ENCODE measurements at places on chromosomes 6 and 20. TPM values are rescaled to one million over a fixed set of nuclear protein-coding genes. Genes with fewer than 3 reads are reported as not detected.

GRCh38 chr6:27771235-27771634 is 141.0 kb downstream of the OR2B2 start:
- no peak for DNase-seq

TCEA2 gene
- 80.3 TPM for polyA plus RNA-seq

PIGU gene
- 43.2 TPM for polyA plus RNA-seq

GRCh38 chr6:138302554-138302953 is 75.2 kb upstream of the SMIM28 start:
- DNase-seq = no peak

GRCh38 chr6:127190552-127190951 is 72.1 kb downstream of the RSPO3 start:
- DNase-seq = no peak

DNA sequence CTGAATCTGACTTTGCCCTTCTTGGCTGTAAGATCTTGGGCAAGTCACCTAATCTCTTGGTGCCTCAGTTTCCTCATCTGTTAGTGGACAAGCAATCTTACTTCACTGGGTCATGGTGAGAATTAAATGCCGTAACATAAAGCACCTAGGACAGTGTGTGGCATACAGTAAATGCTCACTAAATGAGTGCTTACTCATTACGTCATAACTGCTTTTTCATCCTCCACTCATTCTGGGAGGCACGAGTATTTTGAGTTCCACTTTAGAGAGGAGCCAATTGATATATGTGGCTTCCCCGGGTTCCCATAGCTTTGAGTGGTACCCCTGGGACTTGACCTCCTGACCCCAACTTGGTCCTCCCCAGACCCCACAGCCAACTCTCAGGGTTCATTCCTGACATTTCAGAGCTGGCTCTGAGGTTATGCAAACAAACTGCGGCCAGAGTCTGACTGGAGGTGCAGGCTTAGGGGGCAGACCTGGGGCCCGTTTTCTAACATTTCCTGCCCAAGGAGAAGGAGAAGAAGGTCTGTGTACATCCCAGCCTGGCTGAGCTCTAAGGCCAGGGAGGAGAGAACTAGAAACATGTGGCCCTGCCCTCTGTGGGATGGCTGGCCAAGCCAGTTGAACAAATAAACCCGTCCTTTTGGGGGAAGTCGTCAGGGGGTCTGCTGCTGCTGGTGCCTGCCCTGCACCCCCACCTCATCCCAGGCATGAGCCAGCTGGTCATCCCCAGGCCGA is 5.8 kb downstream of the ANGPT4 start:
- no peak for DNase-seq

GRCh38 chr6:15472621-15473020 is 190.2 kb downstream of the DTNBP1 start:
- DNase-seq = no peak

EPPIN gene
- polyA plus RNA-seq = 0.36 TPM

GRCh38 chr6:34246563-34247391 is 2.0 kb downstream of the SMIM29 start:
- no peak for DNase-seq

- no peak for DNase-seq
These were observed 12.5 kb upstream of the TREM1 start for GRCh38 chr6:41298785-41299502.

OR2J3 gene
- polyA plus RNA-seq = not detected

GRCh38 chr20:37649017-37649416 is 44.8 kb upstream of the CTNNBL1 start:
- DNase-seq = no peak

ENPP5 gene
- 17.7 TPM for polyA plus RNA-seq

GRCh38 chr6:3603340-3604130 is 146.7 kb upstream of the SLC22A23 start:
- DNase-seq = no peak

GRCh38 chr6:3977875-3978711 is 100.8 kb downstream of the FAM217A start:
- DNase-seq = peak; percentile 36

DNA sequence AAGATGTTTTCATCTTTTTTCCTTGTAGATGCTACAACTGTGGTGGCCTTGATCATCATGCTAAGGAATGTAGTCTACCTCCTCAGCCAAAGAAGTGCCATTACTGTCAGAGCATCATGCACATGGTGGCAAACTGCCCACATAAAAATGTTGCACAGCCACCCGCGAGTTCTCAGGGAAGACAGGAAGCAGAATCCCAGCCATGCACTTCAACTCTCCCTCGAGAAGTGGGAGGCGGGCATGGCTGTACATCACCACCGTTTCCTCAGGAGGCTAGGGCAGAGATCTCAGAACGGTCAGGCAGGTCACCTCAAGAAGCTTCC is 101.5 kb downstream of the POPDC3 start:
- DNase-seq = no peak

- no peak for DNase-seq
These were observed 208.2 kb downstream of the DLL1 start for GRCh38 chr6:170082531-170083187.

GRCh38 chr20:47795214-47795907 is 10.1 kb upstream of the SULF2 start:
- no peak for DNase-seq

APOBEC2 gene
- polyA plus RNA-seq = 0.23 TPM

NQO2 gene
- polyA plus RNA-seq = 52.2 TPM

NAA20 gene
- 104 TPM for polyA plus RNA-seq

ZNF391 gene
- polyA plus RNA-seq = 13.3 TPM

DNA sequence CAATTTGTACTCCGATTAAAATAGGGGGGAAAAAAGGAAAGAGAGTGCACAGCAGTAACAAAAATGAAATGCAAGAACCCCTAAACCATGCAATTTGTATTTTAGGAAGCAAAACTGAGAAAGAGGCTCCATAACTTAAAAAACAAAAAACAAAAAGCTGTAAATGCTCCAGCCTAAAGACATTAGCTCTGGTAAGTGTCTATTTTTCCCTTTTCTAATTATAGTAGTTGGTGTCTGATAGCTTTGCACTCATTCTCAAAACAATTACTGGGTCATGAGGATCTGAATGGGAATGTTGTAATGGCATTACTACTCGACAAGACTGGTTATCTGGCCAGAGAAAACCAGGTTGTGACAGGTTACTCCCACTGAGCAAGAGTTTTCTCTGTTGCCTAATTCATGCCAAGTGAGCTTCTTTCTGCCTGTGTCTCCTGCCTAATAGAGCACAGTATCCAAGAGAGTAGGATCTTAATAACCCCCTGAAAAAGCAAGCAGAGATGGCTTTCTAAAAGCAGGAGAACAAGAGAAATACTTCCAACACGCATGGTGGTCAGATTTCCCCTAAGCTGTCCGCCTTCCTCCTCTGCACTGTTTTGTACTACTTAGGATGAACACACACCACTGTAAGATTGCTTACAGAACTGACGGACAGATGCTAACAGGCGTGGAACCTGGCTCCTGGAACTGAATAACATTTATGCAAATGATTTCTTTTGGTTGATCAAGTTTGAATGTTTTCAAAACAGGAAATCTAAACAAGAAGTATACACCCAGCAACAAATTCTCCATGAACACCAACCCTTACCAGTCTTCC is 86.4 kb downstream of the FKBP5 start:
- no peak for DNase-seq

GRCh38 chr6:71406865-71407860 is 118.6 kb downstream of the OGFRL1 start:
- no peak for DNase-seq

- DNase-seq = no peak
These were observed 838.0 kb downstream of the DHX35 start for GRCh38 chr20:39800111-39800510.

GRCh38 chr6:80446454-80447045 is 340.1 kb downstream of the BCKDHB start:
- no peak for DNase-seq

GRCh38 chr6:116475141-116475540 is 14.0 kb downstream of the CALHM6 start:
- DNase-seq = no peak

DNA sequence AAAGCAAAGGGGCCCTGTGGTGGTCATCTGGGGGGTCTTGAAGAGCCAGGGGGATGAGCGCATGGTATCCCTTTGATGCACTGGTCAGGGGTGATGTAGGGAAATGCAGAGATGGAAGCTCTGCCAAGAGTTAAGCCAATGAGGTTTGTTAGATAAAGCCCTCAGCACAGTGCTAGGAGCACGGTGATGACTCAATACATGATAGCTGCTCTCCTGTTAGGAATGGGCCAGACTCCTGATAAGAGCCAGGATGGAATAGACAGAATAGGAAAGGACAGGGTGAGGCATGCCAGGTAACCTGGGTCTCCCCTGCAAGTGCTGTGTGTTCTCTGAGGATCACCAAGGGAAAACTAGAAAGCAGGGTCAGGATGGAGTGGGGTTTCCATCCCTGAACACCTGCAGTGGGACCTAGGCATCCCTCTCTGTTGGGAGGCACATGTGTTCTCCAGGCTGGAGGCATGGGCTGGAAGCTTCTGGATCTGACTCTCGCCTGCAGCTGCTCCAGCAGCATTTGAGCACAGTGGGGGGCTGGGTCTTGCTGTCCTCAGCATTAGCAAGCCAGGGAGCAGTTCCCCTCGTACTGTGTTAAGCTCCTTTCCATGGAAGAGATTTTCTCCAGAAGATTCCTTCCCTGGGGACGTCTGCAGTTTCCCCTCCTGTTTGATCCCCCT is 71.8 kb upstream of the TIAM2 start:
- no peak for DNase-seq

GRCh38 chr6:25132934-25133333 is 146.2 kb upstream of the CARMIL1 start:
- no peak for DNase-seq

PPP1R3G gene
- polyA plus RNA-seq = 2.1 TPM

- DNase-seq = no peak
These were observed 323.9 kb downstream of the FOXA2 start for GRCh38 chr20:22260506-22260905.

RAET1L gene
- polyA plus RNA-seq = not detected

FANCE gene
- 9.9 TPM for polyA plus RNA-seq

WFDC2 gene
- 215 TPM for polyA plus RNA-seq

GRCh38 chr20:19333563-19333962 is 121.1 kb downstream of the SLC24A3 start:
- DNase-seq = no peak

DNA sequence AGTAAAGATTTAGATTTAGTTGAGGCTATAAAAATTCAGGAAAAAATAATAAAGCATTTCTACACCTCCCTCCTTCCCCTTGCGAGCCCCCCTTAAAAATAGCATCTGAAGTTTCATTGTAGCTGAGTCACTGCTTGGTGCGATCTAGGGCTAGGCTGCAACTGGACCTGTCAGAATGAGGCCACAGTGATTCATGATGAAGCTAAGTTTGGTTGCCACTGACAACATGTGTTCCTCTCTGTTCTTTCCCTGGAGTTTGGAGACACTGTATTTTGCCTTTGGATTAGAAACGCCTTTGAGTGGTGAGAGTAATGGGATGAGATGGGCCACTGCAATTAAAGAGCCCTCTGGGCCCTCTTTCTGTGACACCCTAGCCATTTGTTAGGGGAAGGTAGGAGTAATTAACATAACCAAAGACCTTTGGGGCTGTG is 334.1 kb downstream of the NRN1 start:
- DNase-seq = peak; percentile 31

DNA sequence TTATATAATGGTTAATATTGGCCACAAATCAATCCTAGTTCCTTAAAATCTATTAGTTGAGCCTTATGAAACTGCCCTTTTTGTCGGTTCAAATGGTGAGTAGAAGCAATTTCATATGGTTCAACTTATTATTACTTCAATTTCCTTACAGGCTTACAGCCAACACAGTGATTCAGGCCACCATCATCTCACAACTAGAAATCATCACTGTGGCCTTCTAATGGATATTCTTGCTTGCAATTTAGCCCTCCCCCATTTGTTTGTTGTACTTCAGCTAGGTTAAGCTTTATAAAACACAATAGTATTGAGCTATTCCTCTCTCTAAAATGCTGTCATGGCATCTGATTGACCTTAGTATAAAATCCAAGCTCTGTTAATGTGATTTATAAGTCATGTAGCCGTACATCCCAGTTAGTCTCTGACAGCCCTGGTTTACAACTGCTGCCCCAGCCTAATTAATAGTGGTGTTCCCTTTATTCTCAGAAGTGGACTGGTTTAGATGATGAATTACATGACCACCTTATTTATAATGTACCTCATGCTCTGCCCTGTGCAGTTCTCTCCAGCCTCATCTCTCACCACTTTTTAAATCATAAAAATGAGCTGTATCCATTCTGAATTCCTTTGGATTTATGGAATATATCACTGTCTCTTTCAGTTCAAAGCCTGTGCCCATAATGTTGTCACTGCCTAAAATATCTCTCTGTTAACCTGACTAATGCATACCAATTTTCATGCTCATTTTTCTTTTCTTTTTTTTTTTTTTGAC is 36.7 kb downstream of the LAMA2 start:
- no peak for DNase-seq

EYS gene
- 0.56 TPM for polyA plus RNA-seq
